Activated CD8-positive, alpha-beta T cell treated with anti-CD3 and anti-CD28 coated beads, Interleukin-2, amount 10 ng/mL, durations not matched to agents 7 days and 5 days (primary cell): ENCODE measurements at places on chromosomes 6 and 20. TPM values are rescaled to one million over a fixed set of nuclear protein-coding genes. Genes with fewer than 3 reads are reported as not detected.

MAVS gene
- 29.7 TPM for total RNA-seq

METTL24 gene
- total RNA-seq: not detected

SLC12A5 gene
- 1.7 TPM for total RNA-seq

DNA sequence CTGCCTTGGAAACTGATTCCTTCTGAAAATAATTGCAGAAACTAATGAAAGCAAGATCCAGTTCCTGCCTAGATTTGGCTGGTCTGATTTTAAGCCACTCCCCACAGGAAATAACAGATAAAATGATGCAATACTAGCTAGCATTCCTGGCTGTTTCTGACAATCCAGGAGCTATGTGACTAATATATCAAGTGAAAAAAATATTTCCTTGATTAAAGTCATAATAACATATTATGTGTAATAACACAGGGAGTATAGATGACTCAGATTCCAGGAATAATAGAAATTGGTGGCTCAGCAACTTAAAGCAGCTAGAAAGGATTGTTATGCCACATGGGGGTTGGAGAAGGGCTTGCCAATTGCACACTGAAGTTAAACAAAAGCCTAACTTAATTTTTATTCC is 182.7 kb upstream of the SALL4 start:
- no peak overlapping the region for H3K4me3 ChIP-seq
- H3K4me1 ChIP-seq: peaks cover 3% of the 10 kb centered on the region
- H3K27me3 ChIP-seq: no peaks in the 10 kb centered on the region
- no peak for DNase-seq

DNA sequence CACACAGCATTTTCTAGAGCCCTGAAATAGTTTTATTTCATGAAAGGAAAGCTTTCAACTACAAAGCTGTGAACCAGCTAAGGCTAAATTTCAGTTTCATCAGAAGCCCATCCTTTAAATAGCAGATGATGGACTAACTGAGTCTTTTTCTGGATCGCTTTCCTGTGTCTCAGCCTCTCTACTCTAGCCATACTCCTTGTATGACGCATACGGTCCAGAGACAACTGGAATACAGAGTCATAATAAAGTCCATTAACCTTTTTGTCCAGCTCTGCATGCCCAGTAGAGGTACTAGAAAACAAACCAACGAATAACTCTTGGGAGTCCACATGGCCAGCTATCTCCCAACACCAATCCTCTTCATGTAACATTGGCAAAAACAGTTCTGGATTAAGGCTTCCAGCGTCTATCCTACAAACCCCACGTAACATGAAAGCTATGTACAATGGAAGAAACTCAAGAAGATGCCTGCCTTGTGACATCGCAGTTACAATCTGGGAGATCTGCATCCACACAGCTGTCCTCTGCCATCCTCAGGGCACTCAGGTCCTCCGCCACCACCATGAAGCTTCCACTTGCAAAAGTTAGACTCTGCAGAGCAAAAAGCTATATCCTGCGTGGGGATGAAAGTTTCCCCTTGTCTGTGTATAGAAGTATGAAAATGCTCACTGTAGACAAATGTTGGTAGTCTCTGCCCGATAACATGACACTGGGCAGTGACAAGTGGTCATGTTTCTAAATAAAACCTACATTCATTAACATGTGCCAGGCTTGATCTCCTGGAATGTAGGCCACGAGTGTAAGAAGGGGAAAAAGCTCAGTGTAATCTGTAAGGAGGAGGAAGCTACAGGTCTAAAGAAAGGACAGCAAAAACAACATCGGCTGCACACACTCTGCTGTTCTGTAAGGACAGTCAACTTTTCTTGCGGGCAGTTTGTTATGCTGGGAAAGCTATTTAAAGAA is 360.4 kb downstream of the ESR1 start:
- peaks cover 62% of the 10 kb centered on the region for H3K36me3 ChIP-seq
- H3K27ac ChIP-seq: no peak overlapping the region
- H3K4me3 ChIP-seq: no peak overlapping the region
- H3K4me1 ChIP-seq: peaks cover 20% of the 10 kb centered on the region
- DNase-seq: no peak

DNA sequence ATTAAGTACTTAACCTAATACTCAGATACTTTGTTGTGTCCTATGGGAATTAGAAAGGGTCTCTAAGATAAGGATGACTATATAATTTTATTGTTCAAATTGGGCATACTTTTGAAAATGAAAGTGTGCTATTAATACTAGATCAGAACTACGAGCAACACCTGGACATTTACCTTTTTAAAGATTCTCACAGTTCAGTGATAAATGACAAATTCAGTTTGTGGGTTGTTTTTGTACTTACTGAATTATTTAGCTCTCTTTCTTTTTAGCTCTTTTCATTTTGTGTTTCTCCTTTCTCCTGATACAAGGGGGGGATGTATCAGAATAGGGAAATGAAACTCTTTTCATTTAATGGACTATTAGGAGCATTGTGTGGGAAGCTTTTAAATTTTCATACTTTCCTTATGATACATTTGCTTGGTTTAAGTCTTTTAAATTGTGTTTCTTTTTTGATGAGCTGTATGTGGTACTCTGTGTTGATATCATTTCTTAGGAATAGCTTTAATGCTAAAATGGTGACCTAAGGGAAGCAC is 47.5 kb downstream of the PHF3 start:
- no peak overlapping the region for H3K27ac ChIP-seq
- no peak for DNase-seq
- H3K4me3 ChIP-seq: no peak overlapping the region
- H3K27me3 ChIP-seq: no peaks in the 10 kb centered on the region
- H3K36me3 ChIP-seq: peaks cover 46% of the 10 kb centered on the region
- H3K4me1 ChIP-seq: peaks cover 6% of the 10 kb centered on the region

GRCh38 chr20:40493549-40493948 is 195.5 kb downstream of the MAFB start:
- no peaks in the 10 kb centered on the region for H3K27me3 ChIP-seq
- DNase-seq: no peak
- no peak overlapping the region for H3K4me3 ChIP-seq
- no peak overlapping the region for H3K27ac ChIP-seq
- H3K36me3 ChIP-seq: no peaks in the 10 kb centered on the region

- no peak overlapping the region for H3K27ac ChIP-seq
- H3K4me1 ChIP-seq: no peaks in the 10 kb centered on the region
- H3K36me3 ChIP-seq: no peaks in the 10 kb centered on the region
- no peak for DNase-seq
- H3K27me3 ChIP-seq: peaks cover 35% of the 10 kb centered on the region
Measured at GRCh38 chr20:58774667-58775263, 75.9 kb downstream of the GNAS-AS1 start.

GRCh38 chr6:24847402-24847801 is 48.7 kb upstream of the ARMH2 start:
- DNase-seq: no peak
- no peak overlapping the region for H3K27ac ChIP-seq
- peaks cover 10% of the 10 kb centered on the region for H3K4me1 ChIP-seq
- H3K4me3 ChIP-seq: no peak overlapping the region
- H3K36me3 ChIP-seq: peaks cover 85% of the 10 kb centered on the region

DNA sequence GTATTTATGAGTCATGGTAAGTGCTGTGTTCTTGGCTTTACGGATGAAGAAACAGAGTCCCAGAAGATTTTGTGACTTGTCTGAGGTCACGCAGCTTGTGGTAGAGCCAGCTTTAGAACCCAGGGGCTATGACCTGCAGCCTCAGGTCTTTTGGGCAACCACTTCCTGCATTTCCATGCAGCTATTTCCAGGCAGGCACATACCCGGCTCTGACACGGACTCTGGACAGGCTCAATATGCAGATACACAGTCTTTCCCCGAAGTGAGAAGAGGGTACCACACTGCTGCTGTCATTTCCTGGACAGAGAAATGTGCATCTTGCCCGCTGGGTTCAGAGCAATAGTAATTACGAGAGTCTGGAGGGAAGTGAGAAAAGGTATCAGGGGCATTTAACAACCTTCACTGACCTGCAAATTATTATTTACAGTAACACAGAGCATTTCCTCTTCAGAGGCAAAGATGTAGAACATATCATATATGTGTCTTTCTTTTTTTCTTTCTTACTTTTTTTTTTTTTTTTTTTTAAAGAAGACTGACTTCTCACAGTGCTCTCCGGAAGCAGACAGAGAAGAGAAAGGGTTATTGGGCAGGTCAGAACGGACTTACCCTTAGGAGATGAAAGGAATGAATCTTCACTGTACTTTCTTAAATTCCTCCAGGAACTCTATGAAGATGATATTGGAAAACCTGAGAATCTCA is 185.1 kb downstream of the CLIC5 start:
- no peaks in the 10 kb centered on the region for H3K27me3 ChIP-seq
- H3K36me3 ChIP-seq: no peaks in the 10 kb centered on the region
- DNase-seq: peak; percentile 64
